ENCODE measurements at places on chromosomes 4 and X.

DNA sequence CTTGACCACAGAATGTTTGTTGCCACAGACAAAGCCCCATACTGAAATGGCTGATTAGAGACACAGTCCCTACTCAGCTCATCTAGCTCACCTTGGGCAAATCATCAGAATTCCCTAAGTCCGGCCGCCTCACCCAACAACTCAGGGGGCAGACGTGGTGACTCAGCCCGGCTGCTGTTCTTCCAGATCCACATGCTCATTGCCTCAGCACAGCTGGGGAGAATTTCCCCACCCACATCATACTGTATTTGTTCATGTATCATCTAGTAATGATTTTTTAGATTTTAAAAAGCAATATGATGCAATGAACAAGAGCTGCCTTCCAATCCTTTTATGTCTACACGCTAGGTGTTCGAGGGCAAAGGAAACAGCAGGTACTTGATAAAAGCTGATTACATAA lies 333.8 kb upstream of the TENM3 start:
- DNase-seq, result no peak

DNA sequence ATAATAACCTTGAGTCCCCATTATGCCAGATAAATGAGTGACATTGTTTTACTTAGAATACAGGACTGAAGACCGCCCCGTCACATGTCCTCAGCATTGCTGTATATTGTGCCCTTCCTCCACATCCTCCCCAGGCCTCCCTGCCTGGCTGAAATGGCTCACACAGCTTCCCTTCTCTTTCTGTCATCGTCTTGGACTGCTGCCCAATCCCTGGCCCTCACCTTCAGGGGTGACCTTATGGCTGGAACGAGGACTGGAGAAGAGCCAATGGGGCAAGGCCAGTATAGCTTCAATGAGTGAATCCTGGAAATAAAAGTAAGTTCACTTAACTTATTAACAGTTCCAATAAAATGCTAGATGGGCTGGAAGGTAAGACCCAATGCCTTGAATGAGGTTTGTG lies 2.7 kb downstream of the KCNE5 start:
- DNase-seq, result no peak

DNA sequence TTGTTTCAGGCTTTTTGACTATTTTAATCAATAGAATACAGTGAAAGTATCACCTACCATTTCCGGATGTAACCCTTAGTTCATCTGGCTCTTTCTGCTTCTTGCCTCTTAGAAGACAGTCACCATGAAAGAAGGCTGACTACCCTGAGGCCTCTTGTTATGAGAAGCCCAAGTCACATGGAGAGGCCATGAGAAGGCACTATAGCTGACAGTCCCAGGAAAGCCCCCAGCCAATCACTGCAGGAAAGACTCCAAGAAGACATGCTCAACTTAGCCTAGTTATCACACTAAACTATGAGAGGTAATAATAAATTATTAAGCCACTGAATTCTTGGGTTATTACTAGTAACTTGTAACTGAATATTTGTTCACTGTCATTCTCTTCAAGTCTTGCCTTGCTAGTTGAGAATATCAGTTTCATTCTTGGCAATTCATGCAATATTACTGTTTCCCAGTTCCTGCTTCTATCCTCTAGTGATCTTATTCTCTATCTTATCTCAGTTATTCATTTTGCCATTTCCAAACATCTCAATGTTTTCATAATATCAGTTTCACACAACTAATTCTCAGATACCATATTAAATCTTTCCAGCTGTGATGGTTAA lies 57.1 kb upstream of the GUCY1A1 start:
- DNase-seq, result no peak

DNA sequence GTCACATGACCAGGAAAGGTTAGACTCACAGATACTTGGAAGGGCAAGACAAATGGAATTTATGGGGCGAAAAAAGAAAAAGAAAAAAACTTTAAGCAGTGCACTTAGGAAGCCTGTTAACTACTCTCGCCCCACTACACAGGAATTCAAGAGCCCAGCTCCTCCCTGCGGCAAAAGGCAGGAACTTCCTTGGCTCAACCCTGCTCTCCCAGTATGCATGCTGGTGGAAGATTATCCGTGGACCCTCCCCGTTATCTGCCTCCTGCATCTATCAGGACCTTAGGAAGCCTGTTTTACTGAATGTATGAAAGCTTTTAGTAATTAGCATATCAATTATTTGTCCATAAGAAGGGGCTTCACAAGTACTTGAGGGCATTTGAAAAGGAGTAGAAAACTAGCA lies 40.1 kb upstream of the RPA4 start:
- DNase-seq, result no peak

DNA sequence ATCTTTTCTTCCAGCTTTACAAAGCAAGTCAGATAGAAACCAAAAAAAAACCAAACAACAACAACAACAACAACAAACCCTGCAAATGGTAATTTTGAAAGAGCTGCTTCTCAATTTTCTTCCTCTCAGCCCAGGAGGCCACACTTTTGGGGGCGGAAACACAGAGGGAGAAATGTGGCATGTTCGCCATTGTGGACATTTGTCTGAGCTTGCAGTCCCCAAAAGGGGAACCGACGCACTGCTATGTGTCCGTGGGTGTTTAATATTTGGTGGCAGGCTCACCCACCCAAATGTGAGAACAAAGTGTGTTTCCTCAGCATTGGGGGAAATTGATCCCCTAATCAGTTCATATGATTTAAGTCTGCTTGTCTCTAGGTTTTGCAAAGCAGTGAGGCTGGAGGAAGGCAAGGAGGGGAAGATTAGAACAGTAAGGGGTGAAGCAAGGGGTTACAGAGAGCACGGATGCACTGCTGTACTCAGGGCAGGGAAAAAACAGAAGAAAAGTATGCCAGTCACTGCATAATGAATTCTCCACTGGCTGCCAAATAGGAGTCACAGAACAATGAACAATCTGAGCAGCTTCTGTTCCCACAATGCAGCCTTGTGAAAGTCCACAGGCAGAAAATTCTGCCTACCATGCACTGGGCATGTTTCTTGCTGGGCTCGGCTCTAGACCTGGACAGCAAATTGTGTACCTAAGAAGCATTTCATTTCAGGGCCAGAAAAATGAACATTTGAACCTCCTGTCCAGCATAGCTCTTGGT lies 74.7 kb upstream of the GPM6B start:
- no peak for DNase-seq

- DNase-seq, result no peak
These were observed 11.5 kb downstream of the XIAP start for GRCh38 chrX:123871309-123871708.

DNA sequence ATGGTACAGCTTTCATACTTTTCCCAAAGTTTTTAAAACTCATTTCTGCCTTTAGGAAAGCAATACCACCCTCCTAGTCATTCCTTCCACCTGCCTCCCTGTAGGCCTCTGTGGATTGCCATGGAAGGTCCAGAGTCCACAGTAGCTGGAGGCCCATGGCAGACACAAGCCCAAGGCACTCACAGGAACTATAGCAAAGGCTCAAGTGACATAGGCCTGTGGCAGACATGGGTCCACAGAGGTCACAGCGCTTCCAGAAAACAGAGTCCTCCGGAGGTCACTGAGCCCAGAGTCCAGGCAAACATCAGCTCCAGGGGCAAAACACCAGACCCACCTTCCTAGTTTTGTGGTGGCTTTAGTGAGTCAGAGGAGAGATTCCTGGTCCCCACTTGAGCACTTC lies 147.6 kb upstream of the ATP6AP2 start:
- DNase-seq, result no peak

DNA sequence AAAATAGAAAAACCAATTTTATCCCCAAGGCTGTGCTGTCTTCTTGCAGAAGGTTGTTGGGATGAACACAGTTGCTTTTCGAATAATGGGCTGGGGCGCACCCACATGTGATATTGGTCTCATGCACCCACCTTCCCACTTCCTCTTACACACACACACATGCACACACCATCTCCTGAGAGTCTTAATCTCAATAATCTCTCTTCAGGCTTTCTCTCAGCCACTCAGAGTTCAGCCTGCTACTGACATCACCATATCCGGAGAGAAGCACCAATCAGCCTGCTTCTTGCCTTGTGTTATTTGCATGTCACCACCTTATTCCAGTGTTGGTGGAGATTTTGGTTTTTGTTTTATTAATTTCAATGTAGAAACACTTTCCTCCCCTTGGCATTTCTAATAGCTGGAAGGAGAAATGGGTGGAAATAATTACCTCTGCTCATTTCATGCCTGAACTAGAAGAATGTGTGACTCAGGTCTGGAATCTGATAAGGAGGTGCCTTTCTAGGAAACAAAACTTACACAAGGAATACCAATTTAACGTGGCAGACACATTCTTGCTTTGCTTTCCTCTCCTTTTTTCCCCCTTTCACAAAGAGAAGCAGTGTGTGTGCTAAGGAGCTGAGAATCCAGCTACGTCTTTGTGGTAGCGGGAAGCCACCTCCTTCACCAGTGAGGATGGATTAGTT lies 400.2 kb downstream of the MID1IP1 start:
- DNase-seq, result no peak

DNA sequence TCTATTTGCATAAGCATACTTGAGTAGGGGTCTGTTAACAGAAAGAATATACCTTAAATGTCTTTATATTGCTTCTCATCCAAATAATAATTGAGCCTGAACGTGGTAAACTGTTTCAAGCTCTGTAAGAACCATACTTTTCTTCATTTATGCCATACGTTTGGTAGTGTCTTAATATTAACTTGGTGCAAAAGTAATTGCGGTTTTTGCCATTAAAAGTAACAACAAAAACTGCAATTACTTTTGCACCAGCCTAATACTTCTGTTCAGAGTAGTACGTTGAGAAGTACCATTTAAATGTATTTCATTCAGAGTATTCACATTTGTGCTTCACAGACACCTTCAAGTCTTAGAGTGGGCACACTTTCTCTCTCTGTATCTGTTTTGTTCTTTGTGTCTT lies 60.5 kb downstream of the DDIT4L start:
- no peak for DNase-seq

GRCh38 chr4:101707596-101707995 lies 82.9 kb upstream of the BANK1 start:
- DNase-seq, result no peak

DNA sequence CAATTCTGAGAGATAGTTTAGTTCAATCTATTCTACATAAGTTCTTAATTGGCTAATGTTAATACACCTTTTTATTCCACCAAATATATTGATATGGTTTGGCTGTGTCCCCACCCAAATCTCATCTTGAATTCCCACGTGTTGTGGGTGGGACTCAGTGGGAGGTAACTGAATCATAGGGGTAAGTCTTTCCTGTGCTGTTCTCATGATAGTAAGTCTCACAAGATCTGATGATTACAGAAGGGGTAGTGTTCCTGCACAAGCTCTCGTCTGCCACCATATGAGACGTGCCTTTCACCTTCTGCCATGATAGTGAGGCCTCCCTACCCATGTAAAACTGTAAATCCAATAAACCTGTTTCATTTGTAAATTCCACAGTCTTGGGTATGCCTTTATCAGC lies 11.3 kb downstream of the PPA2 start:
- DNase-seq, result no peak

GRCh38 chrX:1464041-1464970 lies 11.6 kb upstream of the ASMTL start:
- DNase-seq, result peak; percentile 19

DNA sequence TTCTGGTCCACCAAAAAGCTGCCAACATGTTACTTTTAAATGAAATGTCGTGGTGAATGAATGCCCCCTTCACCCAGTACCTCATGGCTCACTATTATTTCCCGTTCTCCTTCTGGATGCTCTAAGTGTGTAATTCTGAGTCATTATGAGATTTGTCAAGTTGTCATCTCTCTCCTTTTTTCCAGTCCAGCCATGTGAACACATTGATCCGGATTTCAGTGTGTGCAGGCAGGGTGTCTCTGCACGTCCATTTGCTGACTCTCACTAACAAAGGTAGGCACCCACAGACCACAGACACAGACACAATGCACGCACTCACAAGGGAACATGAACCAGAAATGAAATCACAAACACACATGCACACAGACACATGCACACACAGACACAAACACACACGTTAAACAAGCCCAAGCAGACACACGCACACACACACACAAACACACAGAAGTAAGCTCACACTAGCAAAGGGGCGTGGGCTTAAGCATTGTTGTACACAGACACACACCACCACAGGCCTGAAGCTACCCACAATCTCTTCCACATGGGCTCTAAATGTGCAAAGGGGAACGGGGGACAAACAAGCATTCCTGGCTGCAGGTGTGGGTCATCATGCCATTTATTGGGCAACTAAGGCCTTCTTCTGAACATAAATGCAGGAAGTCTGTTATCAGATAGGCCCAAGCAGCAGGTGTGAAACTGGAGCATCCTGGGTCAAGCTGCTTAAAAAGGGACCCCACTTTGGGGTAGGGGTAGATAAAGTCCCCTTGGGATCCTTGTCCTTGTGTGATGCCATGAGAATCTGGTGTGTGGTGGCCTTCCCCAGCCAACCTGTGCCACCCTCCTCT lies 58.1 kb downstream of the NBDY start:
- DNase-seq, result no peak

- DNase-seq, result no peak
These were observed 21.9 kb upstream of the SPON2 start for GRCh38 chr4:1194010-1194900.

DNA sequence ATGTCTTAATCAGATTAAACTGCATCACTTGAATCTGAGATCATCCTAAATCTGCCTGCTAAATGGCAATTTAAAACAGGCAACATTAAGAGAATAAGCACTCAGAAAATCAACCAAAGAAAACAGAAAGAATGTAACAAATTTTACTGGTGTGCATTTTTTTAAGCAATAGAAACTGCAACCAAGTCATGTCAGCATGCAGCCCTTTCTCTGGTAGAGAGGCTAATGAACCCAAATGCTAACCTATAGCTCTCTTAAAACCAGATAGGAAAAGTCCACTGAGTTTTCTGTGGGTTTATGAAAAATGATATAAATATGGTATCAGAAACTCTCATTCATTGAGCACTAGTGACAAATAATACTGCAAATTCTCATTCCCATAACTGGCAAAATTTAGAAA lies 35.6 kb downstream of the COL25A1 start:
- no peak for DNase-seq

DNA sequence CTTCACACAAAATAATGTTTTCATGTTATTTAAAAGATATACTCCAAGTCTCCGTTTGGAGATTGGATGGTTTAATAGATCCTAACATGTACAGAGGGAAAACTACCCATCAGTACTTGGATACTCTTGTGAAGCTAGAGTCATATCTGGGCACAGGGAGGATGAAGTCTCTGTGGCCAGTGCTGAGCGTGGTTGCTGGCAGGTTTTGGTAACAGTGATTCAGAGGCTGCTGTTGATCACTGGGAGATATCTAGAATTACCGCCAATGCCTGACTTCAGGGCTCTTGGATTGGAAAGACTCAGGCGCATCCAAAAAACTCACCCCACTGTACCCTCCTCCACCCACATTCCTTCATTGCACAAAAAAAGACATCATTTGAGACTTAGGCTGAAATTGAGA lies 107.2 kb upstream of the PGRMC2 start:
- DNase-seq, result no peak

GRCh38 chr4:20384456-20384855 lies 132.8 kb downstream of the SLIT2 start:
- DNase-seq, result no peak

DNA sequence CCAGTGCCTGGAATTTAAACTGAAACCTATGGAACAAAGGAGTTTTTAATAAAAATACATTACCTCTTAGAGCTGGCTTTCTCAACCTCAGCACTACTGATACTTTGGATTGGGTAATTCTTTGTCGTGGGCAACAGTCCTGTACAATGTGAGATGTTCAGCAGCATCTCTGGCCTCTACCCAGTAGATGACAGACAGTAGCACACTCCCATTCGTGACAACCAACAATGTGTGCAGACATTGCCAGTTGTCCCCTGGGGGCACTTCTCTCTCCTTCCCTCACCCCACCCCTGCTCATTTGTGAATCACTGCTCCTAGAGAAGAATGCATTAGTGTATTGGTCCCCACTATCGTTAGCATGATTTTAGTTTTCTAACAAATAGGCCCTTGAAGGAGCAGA lies 16.2 kb downstream of the GPAT3 start:
- no peak for DNase-seq

- DNase-seq, result no peak
These were observed 27.7 kb upstream of the TADA2B start for GRCh38 chr4:7015383-7016035.
